ENCODE measurements at places on chromosomes 2 and 18.

DNA sequence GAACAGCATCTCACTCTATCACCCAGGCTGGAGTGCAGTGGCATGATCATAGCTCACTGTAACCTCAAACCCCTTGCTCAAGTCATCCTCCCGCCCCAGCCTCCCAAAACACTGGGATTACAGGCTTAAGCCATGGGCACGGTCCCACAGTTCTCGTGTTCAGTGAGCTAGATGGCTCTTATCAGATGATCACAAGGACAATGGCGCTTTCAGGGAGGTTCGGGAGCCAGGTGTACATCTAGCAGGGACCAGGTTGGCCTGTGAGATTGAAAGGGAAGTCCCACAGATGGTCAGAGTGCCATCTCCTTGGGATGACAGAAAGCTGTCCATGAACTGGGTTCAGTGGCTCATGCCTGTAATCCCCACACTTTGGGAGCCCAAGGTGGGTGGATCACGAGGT lies 14.1 kb upstream of the FHOD3 start:
- peaks cover 3% of the 10 kb centered on the region for H3K36me3 ChIP-seq
- H3K4me1 ChIP-seq = no peaks in the 10 kb centered on the region
- no peaks in the 10 kb centered on the region for H3K27me3 ChIP-seq
- no peak overlapping the region for H3K4me3 ChIP-seq
- H3K27ac ChIP-seq = no peak overlapping the region

- 0 out of 2 replicates have a peak, but pooled peaks cover 2% of the 10 kb centered on the region for H3K4me1 ChIP-seq
- no peaks in the 10 kb centered on the region for H3K36me3 ChIP-seq
- H3K4me3 ChIP-seq = no peak overlapping the region
- H3K27ac ChIP-seq = no peak overlapping the region
- DNase-seq = no peak
Measured at GRCh38 chr2:36820942-36821605, 124.6 kb downstream of the VIT start.

GRCh38 chr2:40244251-40244650 lies 207.6 kb downstream of the SLC8A1 start:
- peaks cover 11% of the 10 kb centered on the region for H3K4me1 ChIP-seq
- H3K36me3 ChIP-seq = no peaks in the 10 kb centered on the region

DNA sequence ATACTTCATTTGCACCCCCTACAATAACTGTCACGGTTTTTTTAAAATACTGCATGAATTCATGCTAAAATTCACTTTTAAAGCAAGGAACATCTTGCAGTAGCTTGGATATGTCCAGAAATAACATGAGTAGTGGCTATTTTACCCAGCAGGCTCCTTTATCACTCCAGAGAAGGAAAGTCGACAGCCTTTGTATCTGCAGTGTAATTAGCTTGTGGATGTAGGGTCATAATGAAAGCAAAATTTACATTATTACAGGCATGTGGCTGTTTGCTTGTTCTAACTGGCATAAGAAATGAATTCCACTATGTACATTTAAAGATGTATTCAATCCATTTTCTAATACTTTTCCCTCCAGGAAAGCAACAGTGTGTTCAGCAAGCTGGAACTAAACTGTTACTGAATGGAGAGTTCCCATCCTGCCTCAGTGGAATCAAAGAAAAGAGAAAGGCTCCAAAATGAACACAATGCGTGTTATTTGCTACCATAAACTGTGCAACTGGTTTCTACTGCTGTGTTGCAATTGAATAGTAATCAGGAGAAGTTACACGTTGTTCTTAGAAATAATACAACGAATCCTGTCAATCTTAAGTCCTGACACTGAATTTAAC lies 321.2 kb upstream of the VRK2 start:
- no peak overlapping the region for H3K4me3 ChIP-seq
- H3K36me3 ChIP-seq = no peaks in the 10 kb centered on the region
- no peak overlapping the region for H3K27ac ChIP-seq
- H3K4me1 ChIP-seq = no peaks in the 10 kb centered on the region
- no peak for DNase-seq

GRCh38 chr18:25544546-25545287 lies 192.8 kb upstream of the ZNF521 start:
- no peaks in the 10 kb centered on the region for H3K4me1 ChIP-seq
- no peak for DNase-seq
- H3K4me3 ChIP-seq = no peak overlapping the region
